H1 (cell line): ENCODE measurements at places on chromosomes 12 and 14.

DNA sequence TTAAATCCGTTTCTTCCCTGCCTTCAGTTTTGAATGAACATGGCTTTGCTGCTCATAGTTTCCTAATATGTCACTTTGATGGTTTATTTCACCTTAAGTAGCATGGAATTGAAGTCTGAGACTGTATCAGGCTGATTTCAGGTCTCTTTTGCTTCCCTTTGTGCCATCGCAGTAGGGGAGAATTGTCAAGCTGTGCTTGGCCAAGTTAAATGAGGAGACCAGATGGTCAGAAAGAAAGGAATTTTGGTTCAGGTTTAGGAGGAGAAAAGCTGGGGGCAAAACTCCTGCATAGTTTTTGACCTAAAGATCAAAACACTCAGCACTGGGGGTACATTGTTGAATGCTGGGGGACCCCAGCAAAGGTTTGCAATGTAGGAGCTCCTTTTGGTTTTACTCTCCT is 398.4 kb downstream of the NUAK1 start:
- DNase-seq, result no peak

DNA sequence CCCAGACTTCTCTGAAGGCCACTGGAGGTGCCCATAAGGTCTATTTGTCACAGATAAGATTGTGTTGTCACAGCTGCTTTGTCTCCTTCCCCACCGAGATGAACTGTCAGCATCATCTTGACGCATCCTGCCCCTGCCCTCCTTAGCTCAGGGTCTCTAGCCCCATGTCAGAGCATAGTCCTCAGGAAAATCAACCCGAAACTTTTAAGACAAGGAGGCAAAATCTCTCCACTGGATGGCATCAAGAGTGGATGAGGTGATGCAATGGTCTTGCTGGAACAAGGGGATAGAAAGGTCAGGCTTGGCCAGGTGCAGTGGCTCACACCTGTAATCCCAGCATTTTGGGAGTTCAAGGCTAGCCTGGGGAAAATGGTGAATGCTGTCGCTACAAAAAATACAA is 8.2 kb downstream of the KRT79 start:
- DNase-seq, result no peak

DNA sequence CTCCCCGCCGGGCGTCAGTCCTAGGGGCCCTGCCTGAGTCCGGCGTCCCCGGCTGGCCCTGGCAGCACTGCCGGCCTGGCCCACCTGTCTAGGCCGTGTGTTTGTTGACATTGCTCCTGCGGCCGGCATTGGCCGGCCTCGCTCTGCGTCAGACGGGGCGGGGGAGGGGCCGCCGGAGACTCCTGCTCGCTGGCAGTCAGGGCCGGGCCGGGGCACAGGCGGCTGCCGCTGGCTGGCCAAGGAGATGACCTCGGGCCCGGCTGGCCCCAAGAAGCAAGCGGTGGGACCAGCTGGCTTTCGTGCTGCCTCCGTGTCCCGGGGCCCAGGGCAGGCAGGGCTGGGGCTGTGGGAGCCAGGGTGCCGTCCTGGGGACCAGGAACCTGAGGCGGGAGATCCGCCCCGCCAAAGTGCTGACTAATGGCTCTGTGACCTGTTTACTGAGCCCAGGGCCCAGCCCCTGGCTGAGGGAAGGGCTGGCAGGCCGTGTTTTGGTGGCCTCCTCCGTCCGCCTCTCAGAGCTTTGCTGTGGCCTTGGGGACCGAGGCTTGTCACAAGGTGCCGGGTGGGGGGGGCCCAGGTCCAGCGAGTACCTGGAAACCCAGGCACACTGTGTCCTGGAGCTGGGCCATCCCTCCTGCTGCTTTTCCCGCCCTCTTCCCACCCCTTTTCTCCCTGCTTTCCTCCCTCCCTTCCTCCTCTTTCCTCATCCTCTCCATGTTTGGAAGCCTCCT is 1.8 kb downstream of the ULK1 start:
- DNase-seq, result peak; percentile 90

DNA sequence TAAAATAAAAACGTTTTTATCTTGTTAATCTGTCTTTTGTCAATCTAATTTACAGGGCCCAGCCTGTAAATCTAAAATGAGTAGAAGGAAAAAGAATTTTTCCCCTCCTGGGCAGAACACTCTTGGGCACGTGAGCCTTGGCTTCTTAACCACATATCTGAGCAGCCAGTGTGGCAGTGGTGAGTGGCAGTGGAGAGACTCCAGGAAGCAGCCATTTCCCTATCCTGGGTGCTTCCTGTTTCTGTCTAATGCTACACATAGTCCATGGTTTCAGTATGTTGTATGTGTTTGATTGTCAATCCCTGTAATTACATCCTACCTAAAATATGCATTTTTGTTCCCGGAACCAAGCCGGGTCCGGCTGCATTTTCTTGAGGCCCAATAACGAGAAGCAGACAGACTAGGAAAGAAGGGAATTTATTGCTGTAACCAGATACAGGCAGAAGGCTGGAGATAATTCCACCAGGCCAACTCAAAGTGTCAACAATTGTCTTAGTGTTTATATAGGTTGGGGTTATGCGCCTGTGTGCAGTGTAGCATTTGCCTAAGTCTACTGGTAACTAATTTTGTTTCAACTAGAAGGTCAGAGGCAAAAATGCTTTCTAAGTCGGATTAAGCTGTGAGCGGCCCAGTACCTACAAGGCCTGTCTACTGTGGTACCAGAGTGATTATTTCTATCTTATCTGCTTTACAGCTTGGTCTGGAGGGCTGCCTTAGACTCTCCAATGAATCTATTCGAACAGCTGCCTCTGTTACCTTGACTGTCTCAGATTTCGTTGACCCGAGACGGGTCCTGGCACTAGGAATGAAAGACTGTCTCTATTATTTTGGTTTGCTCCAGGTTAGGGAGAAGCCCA is 82.4 kb upstream of the RESF1 start:
- DNase-seq, result no peak
